GF-D8 (cell line): ENCODE measurements at places on chromosomes 5 and 9.

DNA sequence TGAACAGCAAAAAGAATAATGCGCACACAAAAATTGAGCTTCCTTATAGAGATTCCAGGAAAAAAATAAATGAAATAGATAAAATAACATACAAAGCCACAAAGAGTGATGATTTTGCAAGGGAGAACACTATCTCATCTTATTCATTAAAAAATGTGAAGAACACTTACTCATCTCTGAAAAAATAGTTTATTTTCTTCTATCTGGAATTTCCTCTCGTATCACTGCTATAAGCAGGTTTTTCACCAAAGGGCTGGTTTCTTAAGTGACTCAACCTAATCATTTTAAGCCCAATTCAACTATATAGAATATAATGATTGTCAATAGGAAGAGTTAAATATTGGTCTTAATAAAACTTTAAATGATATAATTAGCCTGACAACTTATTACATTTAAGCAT lies 504.9 kb downstream of the NR2F1-AS1 start:
- no peak for DNase-seq

GRCh38 chr9:130418776-130419175 lies 26.0 kb upstream of the ASS1 start:
- no peak for DNase-seq

GRCh38 chr9:131980267-131981016 lies 99.2 kb downstream of the MED27 start:
- DNase-seq, result no peak

DNA sequence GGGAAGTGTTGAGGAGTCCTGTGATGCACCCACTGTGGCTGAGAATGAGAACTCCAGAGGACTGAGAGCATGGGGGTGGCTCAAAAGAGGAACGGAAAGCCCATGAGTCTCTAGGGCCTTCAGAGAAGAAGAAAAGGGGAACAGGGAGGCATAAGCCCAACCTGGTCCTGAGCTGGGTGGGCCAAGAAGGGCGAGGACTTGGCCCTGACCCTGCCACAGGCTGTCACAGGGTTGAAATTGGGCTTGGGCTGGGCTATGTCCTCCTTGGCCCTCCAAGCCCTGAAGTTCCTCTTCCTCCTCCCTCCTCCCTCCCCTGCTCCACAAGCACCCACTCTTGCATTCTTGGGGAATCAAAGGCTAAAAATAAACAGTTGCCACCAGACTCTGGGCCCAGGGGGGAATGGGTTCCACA lies 49.3 kb upstream of the PPARGC1B start:
- peak; percentile 77 for DNase-seq

GRCh38 chr5:37789991-37790390 lies 49.9 kb downstream of the GDNF start:
- DNase-seq, result no peak

- DNase-seq, result no peak
These were observed 611 bp downstream of the PCDHA3 start for GRCh38 chr5:140801494-140801841.

DNA sequence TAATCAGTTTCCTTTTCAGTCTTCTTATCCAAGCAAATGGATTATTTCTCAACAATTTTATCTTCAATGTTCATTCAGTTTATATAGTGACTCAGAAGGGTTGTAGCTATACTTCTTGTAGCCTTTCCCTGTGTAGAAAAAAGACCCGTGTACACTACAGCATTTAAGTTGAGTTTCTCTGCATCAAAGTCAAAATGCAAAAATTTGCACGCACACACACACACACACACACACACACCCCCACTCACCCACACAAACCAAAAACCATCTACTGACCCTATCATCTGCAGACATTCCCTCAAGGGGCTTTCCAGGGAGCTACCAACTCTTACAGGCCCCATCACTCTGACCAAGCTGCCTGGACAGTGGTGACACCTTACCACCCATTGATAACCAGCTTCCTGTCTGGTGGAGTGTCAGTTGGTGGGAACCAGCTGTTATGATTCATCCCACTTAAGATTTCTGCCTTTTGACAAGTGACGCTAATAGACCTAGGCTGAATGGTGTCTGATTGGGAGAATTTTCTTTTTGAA lies 12.2 kb upstream of the ELL2 start:
- DNase-seq, result no peak

DNA sequence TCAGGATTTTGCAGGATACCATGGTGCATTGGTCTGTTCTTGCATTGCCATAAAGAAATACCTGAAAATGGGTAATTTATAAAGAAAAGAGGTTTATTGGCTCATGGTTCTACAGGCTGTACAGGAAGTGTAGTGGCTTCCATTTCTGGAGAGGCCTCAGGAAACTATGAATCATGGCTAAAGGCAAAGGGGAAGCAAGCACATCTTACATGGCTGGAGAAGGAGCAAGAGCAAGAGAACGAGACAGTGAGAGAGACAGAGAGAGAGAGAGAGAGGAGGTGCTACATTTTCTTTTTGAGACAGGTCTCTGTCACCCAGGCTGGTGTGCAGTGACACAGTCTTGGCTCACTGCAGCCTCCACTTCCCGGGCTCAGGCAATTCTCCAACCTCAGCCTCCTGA lies 43.9 kb downstream of the P4HA2 start:
- no peak for DNase-seq

DNA sequence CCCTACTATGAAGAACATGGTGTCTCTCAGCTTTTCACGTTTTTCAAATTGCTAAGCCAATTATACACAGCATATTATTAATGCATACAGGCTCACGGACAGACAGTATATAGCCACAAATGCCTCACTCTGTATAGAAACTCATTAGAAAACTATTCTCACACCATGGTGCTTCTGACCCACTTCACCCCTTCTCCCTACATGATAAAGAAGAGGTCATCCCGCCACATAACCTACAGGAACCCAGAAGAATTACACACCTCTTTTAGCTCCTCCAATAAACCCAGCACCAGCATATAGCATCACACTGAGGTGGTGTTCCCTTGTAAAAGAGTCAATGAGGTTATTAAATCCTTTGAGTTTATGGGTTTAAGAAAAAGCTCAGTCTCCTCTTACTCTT lies 5.6 kb downstream of the TLE1 start:
- DNase-seq, result no peak
